ENCODE measurements at places on chromosomes 13 and 19.

GRCh38 chr19:39924952-39925351 lies 9.5 kb downstream of the FCGBP start:
- DNase-seq, result no peak

DNA sequence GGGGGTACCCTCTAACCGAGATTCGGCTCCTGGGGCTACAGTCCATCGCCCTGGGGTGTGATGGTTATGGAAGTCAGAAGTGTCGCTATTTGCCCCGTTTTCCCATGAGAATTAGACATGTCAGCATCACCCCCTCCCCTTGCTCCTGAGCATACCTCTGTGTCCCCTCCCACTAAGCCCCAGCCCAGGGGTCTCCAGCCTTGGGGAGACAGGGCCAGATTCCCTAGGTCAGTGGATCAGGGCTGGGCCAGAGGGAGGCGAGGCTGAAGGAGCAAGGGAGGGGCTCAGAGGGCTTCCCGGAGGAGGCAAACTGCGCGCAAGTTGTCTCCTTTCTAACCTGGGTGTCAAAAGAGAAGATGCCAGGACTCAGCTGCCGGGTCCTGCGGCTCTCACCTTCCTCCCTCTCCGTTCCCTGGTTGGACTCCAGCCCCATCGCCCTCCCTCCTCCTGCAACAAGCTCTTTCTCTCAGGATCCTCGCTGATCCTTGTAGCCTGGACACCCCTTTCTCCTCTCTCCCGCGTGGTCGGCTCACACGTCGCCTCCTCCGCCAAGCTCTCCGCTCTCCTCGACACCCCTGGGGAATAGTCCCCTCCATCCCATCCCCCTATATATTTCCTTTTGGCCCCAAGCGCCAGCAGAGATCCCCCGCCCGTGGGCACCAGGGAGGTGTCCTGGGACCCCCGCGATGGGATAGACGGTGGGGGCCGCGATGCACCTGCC lies 459 bp upstream of the TMEM59L start:
- no peak for DNase-seq

DNA sequence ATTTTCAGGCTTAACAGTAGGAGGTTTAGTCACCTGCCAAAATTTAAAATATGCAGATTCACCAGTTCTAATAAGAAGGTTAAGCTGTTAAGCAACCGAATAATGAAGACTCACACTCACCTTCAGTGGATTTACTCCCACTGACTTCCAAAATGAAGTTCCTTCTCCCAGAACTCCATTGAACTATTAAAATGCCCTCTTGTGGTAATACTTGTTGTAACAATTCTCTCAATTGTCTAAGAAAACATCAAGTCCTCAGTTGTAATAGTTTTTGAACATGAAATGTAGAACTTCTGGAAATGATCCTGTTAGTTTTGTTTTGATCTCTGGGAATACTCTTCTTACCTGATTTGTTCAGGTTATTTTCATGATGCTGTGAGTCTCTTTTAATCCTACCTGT lies 522.0 kb upstream of the ATXN8OS start:
- DNase-seq, result no peak

DNA sequence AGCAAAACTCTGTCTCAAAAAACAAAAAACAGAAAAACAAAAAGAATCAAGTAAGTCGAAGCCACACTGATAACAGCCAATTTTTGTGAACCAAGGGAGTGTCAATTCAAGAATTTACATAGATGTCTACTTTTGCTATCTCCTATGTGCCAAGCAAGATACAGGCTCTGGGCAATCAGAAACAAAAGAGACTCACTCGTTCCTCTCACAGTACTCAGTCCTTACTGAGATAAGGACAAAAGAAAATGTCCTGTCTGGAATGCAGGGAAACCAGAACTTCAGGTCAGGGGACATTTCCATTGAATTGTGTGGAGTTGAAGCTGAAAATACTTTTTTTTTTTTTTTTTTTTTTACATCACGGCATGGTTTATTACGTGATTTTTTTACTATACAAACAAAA lies 53.0 kb downstream of the NLRP12 start:
- no peak for DNase-seq

GRCh38 chr13:32309312-32310133 lies 5.6 kb downstream of the ZAR1L start:
- DNase-seq, result no peak

DNA sequence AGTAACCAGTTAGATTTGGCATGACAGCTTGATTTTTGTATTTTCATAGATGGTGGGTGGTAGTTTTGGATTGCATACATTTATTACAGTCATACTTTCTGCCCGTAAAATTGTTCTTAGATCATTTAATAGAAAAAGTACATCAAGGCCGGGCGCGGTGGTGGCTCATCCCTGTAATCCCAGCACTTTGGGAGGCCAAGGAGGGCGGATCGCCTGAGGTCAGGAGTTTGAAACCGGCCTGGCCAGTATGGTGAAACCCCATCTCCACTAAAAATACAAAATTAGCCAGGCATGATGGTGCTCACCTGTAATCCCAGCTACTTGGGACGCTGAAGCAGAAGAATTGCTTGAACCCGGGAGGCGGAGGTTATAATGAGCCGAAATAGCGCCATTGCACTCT lies 55.0 kb upstream of the UBE2L5 start:
- no peak for DNase-seq

GRCh38 chr13:94305934-94306333 lies 173.5 kb downstream of the DCT start:
- DNase-seq, result no peak

DNA sequence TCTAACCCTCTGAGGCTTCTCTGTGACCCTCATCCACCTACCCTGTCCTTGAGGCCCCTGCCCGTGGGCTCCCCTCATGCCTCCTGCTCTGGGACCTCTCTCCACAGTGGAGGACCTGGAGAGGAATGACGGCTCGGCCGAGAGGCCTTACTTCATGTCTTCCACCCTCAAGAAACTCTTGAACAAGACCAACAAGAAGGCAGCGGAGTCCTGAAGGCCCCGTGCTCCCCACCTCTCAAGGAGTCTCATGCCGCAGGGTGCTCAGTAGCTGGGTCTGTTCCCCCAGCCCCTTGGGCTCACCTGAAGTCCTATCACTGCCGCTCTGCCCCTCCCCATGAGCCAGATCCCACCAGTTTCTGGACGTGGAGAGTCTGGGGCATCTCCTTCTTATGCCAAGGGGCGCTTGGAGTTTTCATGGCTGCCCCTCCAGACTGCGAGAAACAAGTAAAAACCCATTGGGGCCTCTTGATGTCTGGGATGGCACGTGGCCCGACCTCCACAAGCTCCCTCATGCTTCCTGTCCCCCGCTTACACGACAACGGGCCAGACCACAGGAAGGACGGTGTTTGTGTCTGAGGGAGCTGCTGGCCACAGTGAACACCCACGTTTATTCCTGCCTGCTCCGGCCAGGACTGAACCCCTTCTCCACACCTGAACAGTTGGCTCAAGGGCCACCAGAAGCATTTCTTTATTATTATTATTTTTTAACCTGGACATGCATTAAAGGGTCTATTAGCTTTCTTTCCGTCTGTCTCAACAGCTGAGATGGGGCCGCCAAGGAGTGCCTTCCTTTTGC lies 10.8 kb upstream of the ILF3 start:
- DNase-seq, result no peak

GRCh38 chr13:70173598-70173959 lies 65.3 kb upstream of the KLHL1 start:
- DNase-seq, result no peak

DNA sequence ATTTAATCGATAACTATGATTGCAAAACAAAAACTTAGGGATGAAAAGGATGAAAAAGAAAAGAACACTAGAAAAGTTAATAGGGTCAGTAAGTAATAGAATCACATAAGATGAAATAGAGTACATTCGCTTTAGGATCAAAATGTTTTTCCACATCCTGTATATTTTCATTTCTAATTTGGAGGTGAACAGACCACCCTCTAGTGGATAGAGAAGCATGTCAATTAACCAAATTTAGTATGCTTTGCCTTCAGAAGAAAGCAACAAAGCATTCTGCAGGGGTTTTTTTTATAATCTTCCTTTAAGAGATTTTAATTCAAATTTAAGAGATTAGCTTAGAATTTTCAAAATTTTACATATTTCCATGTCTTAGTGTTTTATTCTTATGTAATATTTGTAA lies 611.0 kb upstream of the SGCG start:
- no peak for DNase-seq

DNA sequence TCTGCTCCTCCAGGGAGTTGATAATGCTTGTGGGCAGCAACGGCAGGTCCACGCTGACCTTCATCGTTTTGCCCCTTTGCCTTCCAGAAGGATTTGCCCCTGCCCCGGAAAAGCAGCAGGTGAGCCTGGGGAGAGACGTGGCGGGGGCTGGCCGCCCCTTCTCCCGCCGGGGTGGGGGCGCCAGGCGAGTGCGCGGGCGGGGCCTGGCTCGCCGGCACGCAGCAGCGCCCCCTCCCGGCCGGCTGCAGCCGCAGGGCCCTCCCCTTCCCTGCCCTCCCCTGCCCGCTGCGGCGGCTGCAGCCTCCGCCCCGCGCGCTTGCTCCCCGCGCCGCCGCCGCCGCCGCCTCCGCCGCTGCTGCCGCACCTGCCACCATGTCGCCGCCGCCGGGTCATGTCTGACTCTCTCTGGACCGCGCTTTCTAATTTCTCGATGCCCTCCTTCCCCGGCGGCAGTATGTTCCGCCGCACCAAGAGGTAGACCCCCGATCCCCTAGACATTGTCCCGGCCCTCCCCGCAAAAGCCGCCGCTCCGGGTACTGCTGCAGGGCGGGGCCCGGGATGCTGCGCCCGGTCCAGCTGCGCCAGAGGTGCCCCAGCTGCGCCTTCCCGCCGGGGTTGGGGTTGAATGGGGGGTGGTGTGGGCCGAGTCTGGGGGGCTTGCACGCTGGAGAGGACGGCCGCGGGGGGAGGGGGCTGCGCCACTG lies at the start of gene MAST1:
MAST1 (plus strand) TSS at position 334 of the 704 bp plus-strand sequence; CDS start at position 392, 58 bp downstream.
- no peak for DNase-seq

DNA sequence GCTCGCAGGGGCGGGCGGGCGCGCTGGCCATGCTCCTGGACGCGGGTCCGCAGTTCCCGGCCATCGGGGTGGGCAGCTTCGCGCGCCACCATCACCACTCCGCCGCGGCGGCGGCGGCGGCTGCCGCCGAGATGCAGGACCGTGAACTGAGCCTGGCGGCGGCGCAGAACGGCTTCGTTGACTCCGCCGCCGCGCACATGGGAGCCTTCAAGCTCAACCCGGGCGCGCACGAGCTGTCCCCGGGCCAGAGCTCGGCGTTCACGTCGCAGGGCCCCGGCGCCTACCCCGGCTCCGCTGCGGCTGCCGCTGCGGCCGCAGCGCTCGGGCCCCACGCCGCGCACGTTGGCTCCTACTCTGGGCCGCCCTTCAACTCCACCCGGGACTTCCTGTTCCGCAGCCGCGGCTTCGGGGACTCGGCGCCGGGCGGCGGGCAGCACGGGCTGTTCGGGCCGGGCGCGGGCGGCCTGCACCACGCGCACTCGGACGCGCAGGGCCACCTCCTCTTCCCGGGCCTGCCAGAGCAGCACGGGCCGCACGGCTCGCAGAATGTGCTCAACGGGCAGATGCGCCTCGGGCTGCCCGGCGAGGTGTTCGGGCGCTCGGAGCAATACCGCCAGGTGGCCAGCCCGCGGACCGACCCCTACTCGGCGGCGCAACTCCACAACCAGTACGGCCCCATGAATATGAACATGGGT lies 599 bp downstream of the ZIC2 start:
- DNase-seq, result no peak

GRCh38 chr19:52237771-52238400 lies 31.5 kb upstream of the ZNF766 start:
- peak; percentile 36 for DNase-seq

GRCh38 chr13:59801107-59801880 lies 362.4 kb downstream of the DIAPH3 start:
- DNase-seq, result no peak

GRCh38 chr19:22620401-22620800 lies 13.7 kb upstream of the ZNF492 start:
- DNase-seq, result no peak

GRCh38 chr19:49499030-49499670 lies 2.9 kb downstream of the RPS11 start:
- no peak for DNase-seq

- no peak for DNase-seq
Measured at GRCh38 chr13:114140906-114141250, 8.5 kb upstream of the RASA3 start.

DNA sequence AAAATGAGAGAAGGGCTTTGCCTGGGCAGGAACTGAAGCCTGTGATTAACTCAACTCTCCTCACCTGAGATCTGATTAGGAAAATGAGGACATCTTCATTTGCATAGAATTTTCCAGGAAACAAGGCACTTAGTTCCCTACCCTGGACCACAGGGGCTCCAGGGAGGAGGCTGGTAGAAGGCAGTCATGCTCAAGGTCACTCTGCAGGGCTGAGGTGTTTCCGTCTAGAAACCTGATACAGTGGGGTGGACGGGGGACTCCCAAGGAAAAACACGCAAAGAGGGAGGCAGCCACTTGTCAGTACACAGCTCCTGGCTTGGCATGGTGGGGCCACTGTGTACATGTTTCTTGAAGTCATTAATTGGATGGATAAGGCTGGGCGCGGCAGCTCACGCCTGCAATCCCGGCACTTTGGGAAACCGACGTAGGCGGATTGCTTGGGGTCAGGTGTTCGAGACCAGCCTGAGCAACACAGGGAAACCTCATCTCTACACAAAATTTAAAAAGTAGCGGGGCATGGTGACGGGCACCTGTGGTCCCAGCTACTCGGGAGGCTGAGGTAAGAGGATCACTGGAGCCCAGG lies 6.0 kb downstream of the KLK14 start:
- DNase-seq, result no peak
